NCI-H510A (cell line): ENCODE measurements at places on chromosomes 5 and 9.

DNA sequence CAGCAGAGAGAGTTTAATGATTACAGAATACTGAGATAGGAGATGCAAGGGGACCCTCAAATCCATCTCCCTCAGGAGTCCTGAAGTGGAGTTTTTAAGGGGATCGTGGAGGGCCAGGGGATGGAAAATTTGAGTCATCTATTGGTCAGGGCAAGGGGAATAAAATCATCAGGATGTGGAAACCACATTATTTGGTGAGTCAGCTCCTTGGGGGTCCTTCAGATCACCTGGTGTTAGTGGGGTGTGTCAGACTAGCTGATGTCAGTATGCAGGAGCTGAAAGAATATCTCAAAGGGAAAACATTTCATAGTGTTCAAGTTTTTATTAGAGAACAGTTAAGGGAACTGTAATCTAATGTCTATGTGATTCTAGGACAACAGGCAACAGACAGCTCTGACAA is 183.0 kb upstream of the FTMT start:
- no peak for DNase-seq

DNA sequence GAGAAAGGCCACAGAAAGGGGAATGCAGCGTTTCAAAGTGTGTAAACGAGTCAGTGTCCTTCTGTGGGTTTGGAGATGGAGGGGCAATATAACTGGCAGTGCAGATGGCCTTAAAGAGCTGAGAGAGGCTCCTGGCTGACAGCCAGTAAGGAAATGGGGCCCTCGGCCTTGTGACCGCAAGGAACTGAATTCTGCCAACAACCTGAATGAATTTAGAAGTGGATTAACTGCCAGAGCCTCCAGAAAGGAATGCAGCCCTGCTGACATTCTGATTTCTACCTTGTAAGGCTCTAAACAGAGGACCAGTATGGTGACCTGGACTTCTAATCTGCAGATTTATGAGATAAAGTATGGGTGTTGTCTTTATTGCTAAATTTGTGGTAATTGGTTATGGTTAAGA is 17.5 kb upstream of the NREP start:
- no peak for DNase-seq

DNA sequence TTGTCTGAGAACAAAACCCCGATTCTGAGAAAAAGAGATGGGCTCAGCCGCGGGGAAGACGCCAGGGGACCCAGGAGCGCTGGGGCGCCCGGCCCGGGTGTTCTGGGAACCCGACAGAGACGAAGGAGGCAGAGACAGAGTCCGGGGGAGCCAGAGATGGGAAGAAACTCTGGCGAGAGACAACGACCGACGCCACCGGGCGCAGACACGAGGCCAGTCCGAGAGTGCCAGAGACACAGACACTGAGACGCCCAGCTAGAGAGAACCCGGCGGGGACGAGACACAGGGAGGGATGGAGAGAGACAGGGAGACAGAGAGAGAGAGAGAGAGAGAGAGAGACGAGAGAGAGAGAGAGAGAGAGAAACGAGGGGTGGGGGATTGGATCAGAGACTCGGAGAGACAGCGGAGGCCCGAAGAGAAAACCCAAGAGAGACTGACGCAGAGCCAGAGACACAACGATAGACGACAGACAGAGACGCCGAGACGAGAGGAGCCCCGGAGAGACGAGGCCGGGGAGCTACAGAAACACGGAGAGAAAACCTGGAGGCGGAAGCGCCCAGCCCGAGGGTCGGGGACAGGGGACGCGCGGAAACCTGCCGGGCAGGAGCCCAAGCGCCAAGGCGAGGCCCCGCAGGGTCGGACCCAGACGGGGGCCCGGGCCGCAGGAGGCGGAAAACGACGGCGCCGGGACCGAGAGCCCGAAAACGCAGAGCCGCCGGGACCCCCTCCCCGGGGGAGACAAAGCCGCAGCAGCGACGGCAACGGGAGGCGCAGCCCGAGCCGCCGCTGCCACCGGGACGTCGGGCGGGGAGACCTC is 3.3 kb downstream of the NR5A1 start:
- no peak for DNase-seq

DNA sequence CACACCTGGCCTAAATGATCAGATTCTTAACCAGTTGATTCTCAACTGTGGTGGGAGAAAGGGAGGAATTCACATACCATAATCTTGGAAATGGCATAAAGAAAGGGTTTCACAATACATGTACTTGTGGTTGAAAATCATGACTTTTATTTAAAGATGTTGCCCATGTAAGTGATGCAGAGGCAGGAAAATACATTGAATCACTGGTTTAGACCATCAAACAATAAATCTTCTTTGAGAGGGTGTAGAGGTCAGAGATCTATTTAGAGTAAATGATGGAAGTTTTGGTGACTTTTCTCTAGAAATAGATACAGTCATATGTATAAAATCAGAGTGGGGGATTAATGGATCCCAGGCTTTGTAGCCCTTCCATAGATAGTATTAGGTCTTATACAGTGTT is 15.4 kb downstream of the NDUFS4 start:
- DNase-seq, result no peak

GRCh38 chr5:421901-422300 is 21.1 kb upstream of the EXOC3 start:
- no peak for DNase-seq

GRCh38 chr5:168831383-168831782 is 252.2 kb upstream of the PANK3 start:
- no peak for DNase-seq

- no peak for DNase-seq
Observed at GRCh38 chr5:108361239-108361638, 20.7 kb downstream of the FBXL17 start.

DNA sequence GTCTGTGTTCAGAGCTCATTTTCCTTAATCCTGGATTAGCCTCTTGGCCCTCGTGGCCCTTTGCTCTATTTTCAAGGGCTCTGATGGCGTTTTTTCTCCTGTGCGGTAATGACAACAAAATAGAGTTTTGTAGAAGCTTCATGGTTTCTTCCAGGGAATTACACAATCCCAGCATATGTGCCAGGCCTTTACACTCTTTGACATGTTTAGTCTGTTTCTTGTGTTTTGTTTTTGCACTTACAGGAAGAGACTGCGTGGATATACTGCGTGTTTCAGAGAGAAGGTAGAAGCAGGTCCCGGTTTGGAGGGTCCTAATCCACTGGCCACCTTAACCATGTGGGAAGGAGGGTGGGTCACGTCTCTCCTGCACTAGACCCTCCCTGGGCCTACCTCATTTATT is 400.2 kb upstream of the IRX4 start:
- DNase-seq, result no peak

DNA sequence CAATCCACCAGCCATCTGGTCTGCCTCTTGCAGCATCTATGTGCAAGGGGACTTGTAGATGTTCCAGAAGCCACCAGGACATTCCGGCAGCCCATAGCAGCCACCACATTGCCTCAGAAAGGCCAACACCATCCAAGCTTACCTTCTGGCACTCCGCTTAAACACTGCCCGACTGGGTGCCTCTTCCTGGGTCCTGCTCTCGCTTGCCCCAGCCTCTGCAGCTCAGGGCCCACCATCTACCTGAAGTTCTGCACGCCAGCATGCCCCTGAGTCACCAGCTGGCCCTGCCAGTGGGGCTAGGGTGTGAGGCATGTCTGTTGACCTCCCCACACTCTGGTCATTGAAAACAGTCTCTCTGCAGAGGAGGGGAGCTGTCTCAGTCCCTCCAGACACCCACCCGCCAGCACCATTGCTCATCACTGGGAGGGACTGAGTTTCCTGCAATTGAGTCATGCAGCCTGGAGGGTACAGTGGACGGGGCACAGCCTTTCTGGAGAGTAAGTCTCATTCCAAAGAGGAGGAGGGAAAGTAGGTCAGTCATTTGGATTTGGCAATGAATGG is 16.9 kb upstream of the COL5A1 start:
- no peak for DNase-seq
